Activated T-cell treated with anti-CD3 and anti-CD28 coated beads for 24 hours (primary cell): ENCODE measurements at places on chromosomes 11 and 22.

DNA sequence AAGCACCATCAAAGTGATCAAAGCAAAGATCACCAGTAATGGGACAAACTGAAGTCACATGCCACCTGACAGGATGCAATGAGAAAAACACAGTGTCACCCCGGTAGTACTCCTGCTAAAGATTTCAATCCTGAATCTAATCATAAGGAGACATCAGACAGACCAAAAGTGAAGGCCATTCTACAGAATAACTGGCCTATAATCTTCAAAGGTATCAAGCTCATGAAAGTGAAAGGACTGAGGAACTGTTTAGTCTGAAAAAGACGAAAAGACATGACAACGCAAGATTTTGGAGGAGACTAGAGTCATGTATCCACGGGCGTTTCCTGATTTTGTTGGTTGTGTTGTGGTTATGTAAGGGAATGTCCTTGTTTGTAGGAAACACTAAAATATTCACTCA, 42.4 kb upstream of the TSKU start:
- DNase-seq = no peak

GRCh38 chr11:75668451-75669297, at the start of gene MAP6:
Gene MAP6, minus strand, starts transcription at chr11:75669038. Its CDS starts 669 bp downstream, at chr11:75668369.
- no peak for DNase-seq

DNA sequence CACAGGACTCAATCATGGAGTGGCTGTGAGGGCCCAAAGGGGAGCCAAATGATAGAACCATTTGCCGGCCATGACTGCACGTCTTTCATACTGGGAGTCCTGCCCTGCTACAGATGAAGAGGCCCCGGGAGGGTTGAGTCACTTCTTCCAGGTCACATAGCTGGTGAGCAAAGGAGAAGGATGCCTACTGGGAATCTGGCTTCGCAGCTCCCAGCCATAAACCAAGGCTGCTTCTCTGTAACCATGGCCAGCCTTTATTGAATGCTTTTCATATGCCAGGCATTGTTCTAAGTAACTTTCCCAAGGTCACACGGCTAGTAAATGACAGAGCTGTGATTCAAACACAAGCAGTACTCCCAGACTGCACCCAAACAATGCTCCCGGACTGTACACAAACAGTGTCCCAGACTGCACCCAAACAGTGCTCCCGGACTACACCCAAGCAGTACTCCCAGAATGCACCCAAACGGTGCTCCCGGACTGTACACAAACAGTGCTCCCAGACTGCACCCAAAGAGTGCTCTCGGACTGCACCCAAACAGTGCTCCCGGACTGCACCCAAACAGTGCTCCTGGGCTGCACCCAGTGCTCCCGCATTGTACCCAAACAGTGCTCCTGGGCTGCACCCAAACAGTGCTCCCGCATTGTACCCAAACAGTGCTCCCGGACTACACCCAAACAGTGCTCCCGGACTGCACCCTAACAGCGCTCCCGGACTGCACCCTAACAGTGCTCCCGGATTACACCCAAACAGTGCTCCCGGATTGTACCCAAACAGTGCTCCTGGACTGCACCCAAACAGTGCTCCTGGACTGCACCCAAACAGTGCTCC, 89.8 kb downstream of the FBXO7 start:
- no peak for DNase-seq

DNA sequence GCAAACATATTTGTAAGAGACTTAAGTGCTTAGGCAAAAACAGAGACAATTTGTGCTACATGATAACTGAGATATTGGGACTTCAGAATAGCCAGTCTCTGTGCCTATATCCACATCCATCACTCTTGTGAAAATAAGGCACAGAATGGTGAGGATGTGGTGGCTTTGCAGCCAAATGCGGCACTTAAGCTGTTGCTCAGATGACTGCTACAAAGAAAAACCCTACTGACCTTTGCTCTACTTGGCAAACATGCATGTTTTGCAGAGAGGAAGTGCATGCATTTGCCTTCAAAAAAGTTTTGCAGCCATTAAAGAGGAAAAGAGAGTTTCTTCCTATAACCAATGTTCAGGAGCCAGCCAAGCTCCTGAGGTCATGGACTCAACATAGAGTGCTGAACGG, 675.0 kb upstream of the KIRREL3 start:
- no peak for DNase-seq

- no peak for DNase-seq
Measured at GRCh38 chr22:26885441-26886261, 228.3 kb downstream of the MIAT start.

- no peak for DNase-seq
Measured at GRCh38 chr22:30523646-30524489, 18.4 kb upstream of the SEC14L4 start.

DNA sequence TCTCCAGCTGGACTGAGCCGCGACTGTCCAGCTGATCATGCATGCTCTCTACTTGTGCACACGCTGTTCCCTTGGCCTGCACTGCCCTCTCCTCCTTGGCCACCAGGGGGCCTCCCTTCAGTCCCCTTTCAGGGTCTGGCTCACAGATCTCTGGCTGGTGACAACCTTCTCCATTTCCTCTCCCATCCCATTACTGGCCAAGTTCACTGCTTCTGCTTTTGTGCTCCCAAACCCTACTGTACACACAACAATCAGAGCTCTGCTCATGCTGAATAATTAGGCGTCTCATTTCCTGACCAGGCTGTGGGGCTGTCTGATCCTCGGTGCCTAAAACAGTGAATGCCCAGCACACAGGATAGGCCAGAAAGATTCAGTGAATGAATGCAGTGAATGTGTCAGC, 224.0 kb upstream of the NARS2 start:
- no peak for DNase-seq

DNA sequence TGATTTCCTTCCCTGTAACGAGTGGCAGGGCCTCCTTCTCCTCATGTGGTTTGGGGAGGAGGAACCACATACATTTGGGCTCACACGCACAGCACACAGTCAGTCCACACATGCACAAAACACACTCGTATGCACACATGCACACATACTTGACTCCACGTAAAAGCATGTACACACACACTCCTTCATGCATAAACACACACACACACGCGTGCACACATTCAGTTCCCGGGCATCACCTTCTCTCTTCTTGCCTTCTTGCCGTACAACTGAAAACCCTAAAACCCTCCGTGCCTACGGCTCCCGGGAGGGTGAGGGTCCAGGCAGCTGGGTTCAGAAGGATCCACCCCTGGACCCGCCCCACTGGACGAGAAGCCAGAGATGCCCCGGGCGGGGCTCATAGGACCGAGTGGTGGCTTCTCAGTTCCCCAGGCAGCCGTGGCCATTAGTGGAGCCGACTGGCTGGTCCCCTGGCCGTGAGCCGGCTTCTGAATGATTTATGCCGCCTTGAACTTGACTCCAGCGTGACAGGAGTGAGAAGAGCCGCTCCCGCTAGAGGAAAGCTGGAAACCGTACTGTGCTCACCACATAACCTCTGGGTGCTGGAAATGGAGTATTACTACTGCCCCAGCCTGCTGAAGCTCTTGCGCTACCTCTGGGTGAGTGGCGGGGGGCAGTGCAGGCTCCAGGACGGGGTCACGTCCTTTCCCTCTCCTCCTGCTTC, 117.4 kb downstream of the KIAA1671 start:
- DNase-seq = no peak

- DNase-seq = peak; percentile 49
Measured at GRCh38 chr11:118608360-118609227, 1.2 kb downstream of the PHLDB1 start.

DNA sequence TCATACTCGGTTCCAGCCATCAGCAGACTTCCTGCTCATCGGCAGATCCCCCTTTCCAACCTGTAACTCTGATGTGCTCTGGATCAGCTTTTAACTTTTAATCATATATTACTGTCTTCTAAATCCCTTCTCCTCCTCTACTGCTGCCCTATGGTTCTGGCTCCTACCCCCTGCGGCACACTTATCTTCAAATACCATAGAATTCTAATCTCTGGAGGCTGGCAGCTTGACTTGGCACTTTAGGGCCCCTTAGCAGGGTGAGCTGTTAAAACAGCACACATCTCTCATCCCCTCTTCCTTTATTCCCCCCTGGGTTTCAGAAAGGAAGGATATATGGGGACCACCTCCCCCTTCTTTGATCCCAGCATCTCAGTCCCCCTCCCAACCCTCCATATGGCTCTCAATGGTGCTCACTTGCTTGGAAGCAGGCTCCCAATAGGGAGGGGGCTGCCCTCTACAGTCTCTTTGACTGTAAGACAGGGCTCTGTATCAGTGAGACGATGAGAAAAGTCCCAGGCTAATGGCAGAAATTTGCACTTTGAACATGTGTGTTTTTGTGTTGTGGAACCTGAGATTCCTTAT, 4.4 kb upstream of the CNTF start:
- DNase-seq = no peak

DNA sequence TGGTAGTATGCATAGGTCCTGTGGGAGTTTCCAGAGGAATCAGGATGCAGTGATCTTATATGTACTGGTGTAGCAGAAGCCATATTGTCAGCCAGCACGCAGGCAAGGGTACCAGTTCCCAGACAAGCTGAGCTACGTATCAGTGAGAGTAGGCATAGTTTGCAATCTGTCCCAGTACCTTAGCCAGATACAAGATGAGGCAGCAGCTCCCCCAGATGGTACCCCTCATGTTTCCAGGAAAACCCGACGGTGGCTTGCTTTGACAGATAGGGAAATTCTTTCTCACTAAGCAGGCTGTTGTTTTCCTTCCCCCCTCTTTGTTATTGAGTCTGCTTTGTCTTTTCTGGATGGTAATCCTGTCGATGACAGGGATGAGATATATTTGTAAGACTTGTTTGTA, 109.7 kb upstream of the RRM1 start:
- peak; percentile 16 for DNase-seq

DNA sequence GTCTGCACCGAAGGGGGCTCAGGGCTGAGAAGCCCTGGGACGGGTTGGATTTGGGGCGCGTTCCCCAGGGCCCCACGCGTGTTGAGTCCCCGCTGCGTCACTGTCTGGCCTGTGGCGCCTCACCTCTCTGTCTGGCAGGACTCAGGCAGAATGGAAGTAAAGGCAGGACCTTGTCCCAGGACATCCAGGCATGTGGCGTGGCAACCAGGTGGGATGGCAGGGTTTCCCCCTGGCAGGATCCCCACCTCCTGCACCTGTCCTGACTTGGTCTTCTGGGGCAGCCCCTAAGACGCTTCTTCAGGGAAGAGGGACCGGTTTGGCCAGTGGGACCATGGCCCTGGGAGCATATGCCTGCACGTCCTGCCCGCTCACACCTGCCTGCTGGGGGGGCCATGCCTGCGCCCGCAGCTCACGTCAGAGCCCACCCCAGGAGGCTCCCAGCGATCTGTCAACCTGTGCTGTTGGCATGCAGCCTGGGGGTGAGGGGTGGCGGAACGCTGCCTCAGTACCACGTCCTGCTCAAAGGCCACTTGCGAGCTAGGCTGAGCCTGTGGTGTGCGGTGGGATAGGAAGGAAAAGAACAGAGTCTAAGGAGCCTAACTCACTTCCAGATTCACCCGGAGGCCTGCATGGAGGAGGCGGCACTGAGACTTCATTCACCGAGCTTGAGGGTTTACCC, 72.7 kb downstream of the KCNQ1 start:
- no peak for DNase-seq
